Testis (tissue), 5 donors: ENCODE measurements at places on chromosomes 4 and X.

- no peak for DNase-seq
Measured at GRCh38 chr4:38784141-38784540, 1.4 kb upstream of the TLR10 start.

- DNase-seq: peak; percentile 32
Measured at GRCh38 chrX:129540722-129541184, 694 bp downstream of the OCRL start.

DNA sequence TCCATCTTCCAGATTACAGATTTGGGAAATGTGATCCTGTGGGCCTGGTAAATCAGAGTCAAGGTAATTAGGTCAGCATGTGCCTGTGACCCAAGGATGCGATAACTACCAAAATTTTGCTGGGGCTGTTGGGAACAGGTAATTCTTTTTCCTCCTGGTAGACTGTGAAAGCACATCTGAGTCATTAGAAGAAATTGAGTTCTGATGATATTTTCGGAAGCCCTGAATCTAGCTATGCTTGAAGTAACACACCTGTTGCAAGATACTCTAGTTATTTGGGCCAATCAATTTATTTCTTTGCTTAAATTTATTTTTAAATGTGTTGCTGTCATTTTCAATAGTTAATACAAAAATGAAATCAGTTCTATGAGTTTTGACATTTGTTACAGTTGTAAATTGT, 903.6 kb downstream of the RPA4 start:
- no peak for DNase-seq

GRCh38 chr4:76306882-76307659, 538 bp downstream of the STBD1 start:
- peak; percentile 70 for DNase-seq

DNA sequence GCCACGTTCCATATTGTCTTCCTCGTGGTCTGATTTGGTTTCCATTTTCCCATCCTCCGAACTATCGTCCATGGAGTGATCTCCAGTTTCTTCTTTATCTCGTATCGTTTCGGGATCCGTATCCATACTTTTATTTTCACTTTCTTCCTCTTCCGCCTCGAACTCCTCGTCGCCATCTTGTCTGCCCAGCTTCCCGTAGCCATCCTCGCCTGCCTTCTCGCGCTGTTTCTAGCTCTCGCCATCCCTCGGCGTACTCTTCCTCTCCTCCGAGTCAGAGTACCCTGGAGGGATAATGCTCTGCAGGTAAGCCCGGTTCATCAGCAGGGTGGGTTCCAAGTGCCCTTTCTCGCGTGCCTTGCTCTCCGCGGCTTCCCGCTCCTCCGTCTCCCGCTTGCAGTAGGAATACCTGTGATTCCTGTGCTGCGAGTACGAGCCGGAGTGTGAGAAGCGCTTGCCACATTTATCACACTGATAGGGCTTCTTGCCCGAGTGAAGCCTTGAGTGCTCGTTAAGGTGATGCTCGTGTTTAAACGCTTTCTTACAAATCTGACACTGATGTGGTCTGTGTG, 134.5 kb upstream of the TAPT1 start:
- peak; percentile 45 for DNase-seq

DNA sequence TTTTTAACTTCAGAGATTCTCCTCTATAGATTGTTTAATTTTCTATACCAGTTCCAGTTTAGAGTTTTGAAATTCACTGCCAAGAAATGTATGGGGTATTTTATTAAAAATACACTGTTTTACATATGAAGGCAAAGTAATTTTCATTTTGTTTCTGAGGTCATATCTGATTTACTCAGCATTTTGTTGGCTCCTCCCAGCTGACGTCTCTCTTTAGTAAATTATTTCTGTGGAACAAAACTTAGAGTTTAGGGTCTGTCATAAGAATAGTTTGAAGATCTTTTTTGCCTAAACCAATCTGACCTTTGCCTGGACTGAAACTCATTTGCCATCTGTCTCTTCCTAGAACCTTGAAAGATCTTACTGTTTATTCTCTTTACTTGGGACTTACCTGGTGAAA, 16.9 kb downstream of the FNIP2 start:
- no peak for DNase-seq

DNA sequence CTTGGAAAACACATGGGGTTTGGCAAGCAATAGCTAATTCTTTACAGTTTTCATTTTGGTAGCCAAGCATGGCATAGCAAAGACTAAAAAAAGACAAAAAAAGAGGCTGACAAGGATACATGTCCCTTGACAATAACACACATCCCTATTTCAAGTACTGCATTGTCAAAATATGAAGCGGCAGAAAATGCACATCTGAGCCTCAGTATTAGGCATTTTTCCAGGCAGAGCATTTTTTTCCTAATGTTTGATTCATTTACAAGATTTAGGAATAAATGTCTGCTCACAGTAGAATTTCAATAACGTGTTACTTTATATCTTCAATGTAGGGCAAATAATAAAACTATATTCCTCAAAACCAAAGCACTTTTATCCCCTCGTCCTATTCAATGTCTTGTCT, 216.3 kb upstream of the PCDH18 start:
- no peak for DNase-seq

- DNase-seq: peak; percentile 26
Measured at GRCh38 chr4:149997881-149998421, 80.3 kb upstream of the DCLK2 start.

GRCh38 chrX:112190646-112191045, 108.1 kb upstream of the TRPC5 start:
- no peak for DNase-seq

DNA sequence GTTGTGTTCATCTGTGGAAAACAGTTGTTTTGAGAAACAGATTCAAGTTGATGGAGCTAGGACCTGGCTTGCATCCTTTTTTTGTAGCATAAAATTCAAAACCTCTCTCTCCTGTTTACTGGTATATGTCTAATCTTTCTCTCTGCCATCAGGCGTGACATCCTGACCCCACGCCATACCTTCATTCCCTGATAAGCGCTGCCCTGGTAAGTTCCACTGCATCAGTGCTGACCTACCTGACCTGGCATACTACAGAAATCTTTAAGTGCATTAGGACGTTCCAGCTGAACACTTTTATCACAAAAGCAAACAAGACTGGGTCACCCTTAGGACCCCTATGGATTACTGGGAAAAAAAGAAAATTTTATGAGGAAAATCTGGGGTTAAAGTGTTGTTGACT, 230.7 kb downstream of the SHROOM3 start:
- DNase-seq: no peak

DNA sequence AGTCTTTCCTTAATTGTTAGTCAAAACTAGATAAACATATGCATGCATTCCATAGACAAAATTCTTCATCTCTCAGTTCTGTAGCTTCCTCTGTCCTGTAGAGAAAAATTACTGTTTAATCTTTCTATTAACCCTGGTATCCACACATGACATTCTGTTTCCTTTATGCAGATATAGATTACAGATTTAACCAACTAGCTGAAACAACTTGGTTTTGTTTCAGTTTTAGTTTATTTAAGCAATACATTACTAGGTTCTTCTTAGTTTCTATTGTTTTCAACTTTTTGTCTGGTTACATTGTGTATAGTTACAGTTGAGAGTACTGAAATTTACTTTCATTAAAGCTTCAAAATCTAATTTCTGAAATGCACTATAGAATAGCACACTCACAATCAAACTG, 933.9 kb upstream of the EPHA5 start:
- DNase-seq: no peak

DNA sequence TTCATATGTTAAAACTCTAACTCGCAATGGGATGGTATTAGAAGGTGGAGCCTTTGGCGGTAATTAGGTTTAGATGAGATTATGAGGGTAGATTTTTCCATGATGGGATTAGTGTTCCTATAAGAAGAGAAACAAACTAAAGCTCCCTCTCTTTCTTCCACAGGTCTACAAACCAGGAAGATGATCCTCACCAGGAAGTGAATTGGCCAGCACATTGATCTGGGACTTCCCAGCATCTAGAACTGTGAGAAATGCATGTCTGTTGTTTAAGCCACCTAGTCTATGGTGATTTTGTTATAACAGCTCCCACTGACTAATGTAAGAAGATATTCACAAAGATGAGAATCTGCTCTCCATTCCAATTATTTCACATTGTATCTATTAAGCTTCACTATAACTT, 2266.9 kb downstream of the PCDH7 start:
- DNase-seq: no peak

- no peak for DNase-seq
Measured at GRCh38 chrX:42992199-42992943, 214.4 kb upstream of the PPP1R2C start.

DNA sequence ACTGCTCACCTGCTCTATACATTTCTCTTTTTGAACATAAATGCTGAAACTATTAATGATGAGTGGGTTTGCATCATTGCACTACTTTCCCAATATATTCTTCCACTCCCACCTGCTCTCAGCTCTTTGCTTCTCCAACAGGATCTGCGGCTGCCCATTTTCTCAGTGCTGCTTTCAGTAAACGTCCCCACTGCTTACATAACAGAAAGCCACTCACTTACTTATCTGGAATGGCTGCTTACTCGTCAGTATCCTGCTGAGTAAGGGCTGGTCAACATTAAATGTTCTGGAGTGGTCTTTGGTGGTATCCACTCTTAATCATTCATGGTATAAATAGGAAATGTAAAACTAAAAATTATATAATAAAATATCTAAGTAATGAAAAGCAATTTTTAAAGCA, 112.8 kb upstream of the HPF1 start:
- DNase-seq: no peak

DNA sequence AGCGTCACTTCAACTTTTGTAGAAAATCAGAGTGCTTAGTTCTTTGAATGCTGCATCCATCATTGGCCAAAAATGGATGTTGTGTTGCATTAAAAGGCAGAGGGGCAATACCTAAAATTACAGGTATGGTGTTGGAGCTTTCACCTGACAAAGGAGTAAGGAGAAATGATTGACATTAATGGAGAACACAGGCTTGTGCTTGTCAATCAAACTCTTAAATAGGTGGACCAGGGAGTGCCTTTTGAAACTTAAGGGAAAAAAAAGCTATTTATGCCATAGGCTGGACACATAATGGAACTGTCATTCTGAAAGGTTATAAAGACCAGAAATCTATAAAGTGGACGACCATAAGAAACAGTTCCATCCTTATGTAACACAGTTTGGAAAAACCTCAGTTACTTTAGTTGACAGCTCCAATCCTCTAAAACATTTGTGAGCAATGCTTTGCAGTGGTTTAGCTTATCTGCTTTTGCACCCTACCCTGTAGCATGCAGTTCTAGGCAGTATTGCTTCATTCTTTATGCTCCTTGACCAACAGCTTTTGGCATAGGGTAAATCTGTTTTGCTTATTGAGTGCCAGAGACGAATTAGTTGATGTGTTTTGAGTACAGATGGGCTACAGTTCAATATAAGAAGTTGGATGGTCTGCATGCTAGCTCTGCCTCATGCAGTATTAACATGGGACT, 2.4 kb downstream of the HADH start:
- no peak for DNase-seq

GRCh38 chr4:100795581-100795980, 277.8 kb upstream of the EMCN start:
- DNase-seq: no peak

GRCh38 chrX:30212172-30212571, 3.2 kb upstream of the MAGEB2 start:
- peak; percentile 46 for DNase-seq

DNA sequence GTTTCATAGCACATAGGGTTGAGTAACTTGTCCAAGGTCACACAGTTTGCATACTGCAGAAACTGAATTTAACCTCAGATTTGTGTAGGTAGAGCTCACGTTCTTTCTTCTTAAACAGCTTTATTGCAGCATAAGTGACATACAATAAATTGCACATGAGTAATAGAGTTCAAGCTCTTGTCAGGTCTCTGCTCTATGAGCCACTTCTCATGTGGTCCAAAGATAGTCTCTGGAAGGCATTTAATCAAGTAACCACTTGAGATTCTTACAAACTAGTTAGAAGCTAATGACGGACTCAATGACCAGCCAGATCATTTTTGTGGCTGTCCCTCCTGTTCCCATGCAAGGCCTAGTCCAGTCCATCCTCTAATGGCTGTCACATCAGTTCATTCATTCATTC, 68.9 kb downstream of the MAOB start:
- no peak for DNase-seq

DNA sequence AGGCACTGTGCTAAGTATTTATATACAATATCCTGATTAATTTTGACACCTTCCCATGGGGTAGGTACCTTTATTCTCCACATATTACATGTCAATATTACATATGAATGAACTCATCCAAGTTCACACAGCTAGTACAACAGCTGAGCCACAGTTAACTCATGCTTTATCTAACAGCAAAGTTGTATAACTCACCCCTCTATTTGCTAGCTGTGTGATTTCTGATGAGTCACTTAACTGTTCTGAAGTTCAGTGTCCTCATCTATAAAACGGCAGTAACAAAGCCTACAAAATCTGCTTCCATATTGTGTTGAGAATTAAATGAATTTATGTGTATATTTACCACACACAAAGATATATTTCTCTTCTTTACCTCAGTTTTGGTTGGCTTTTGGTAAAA, 48.2 kb upstream of the KDR start:
- DNase-seq: no peak

GRCh38 chr4:7868436-7868775, 71.3 kb downstream of the AFAP1 start:
- no peak for DNase-seq

DNA sequence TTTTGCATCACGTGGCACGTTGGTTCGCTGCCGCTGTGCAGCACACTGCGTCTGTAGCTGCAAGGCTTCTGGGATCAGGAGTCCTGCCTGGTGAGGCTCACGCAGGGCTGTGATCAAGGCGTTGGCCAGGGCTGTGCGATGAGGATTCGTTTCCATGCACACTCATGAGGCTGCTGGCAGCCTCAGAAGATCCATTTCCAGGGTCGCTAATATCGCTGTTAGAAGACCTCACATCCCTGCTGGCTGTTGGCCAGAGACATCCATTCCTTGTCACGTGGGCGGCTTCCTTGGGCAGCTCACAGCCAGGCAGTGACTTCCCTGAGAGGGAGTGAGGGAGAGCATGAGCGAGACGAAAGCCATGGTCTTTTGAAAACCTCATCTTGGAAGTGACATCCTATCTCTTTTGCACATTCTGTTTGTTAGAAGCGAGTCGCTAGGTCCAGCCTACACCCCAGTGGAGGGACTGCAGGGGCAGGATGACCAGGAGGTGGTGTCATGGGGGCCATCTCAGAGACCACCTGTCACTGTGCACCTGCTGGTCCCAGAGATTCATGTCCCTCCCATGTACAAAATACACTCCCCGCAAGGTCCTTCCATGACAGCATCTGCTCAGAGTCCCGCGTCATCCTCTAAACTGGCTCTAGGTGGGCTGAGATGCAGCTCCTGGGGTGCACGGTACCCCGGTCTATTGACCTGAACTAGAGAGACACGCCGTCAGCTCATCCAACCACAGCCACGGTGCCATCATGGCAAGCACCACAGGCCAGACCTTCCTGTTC, 12.2 kb downstream of the RGS12 start:
- DNase-seq: peak; percentile 64
